ENCODE measurements at places on chromosomes 6 and 20. TPM values are rescaled to one million over a fixed set of nuclear protein-coding genes. Genes with fewer than 3 reads are reported as not detected.

GRCh38 chr20:38272961-38273360 lies 12.4 kb upstream of the KIAA1755 start:
- no peak for DNase-seq

DNA sequence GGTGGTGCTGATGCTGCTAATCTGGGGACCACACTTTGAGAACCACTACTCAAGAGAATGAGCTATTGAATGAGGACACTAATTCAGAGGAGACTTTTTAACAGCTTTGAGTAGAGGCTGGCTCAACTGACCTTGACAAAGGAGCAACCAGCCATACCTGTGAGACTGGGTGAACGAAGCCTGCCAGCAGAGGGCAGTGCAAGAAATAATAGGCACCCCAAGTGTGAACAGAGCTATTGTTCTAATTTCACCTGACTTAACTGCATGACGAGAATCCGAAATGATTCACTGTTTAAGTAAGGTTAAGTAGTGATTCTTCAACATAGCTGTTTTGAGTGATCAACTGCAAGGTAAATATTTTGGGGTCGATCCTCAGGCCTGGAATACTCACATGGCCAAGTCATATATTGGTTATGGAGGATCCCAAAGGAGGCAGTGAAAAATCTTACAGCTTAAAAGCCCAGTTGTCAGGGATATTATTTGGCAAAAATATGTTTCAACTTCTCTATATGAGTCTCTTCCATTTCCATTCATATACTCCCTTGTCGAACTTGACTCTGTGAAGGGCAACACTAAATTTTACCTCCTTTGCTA lies 550.5 kb upstream of the MARCKS start:
- DNase-seq, result no peak

DNA sequence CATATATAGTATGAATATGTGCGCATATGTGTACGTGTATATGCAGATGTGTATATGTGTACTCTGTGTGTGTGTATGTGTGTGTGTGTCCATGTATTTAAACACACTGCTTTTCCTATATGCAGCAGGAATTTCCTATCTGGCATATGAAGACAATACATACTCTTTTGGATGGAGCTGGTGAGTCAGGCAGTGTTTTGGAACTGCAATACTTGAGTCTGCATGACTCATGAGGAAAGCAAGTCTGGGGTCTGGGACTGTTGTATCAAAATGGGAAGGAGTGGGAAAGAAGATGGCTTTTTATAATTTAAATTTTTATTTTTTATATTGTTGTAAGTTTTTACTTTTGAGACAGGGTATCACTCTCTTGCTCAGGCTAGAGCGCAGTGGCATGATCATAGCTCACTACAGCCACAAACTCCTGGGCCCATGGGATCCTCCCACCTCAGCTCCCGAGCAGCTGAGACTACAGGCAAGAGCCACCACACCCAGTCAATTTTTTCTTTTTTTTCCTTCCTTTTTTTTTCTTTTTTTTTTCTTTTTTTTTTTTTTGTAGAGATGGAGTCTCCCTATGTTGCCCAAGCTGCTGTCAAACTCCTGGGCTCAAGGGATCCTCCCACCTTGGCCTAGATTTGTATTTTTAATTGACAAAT lies 72.2 kb downstream of the ATXN1 start:
- no peak for DNase-seq

DNA sequence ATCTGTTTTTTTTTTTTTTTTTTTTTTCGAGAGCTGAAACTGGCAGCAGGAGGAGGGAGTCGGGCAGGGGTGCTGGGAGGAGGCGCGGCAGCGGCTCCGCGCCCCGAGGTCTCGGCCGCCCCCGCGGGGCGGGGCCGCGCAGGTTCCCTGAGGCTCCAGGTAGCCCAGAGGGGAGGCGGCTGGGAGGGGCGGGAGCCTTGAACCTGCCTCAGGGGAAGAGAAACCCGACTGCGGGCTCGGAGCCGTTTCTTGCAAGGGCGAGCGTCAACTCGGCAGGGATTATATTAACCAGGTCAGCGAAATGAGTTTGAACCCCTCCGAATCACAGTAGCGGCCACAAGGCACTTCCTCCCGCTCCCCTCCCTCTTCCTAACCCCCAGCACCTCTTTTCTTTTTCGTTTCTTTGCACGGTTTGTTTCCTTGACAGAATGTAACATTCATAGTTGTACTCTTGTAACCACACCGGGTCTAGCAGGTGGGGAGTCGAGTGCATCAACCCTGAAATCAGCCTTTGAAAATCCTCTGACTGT lies 2.0 kb downstream of the MYB start:
- DNase-seq, result no peak

Gene APCDD1L
- 3.0 TPM for total RNA-seq

Gene SLC22A2
- not detected for total RNA-seq

GRCh38 chr6:149910721-149911151 lies 12.2 kb downstream of the RAET1G start:
- no peak for DNase-seq

- DNase-seq, result no peak
Measured at GRCh38 chr6:83442752-83443151, 11.9 kb upstream of the ME1 start.

- no peak for DNase-seq
Measured at GRCh38 chr6:100232781-100233573, 231.7 kb downstream of the SIM1 start.

DNA sequence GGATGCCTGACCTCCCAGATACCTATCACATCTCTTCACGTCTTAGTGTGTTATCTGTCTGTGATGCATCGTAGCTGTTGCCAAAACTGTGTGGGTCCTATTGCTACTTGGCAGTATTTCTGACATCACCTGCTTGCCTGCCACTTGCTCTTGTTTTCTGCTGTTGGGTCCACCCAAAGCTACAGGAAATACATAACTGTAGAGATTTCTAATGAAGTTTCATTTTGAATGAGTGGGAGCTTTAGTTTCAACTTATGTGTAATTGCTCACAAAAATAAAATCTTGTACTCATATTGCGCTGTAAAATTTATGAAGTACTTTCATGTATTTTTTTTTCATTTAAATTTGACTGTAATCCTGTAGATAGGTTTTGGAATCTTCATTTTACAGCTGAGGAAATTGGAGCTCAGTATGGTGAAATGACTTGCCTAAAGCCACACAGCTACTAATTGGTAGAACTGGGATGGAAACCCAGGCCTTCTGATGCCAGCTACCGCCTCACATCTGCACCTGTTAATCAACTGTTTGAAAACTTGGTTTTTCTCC lies 113.6 kb upstream of the MAN1A1 start:
- DNase-seq, result no peak

GRCh38 chr6:19831358-19831757 lies 5.8 kb upstream of the ID4 start:
- no peak for DNase-seq

DNA sequence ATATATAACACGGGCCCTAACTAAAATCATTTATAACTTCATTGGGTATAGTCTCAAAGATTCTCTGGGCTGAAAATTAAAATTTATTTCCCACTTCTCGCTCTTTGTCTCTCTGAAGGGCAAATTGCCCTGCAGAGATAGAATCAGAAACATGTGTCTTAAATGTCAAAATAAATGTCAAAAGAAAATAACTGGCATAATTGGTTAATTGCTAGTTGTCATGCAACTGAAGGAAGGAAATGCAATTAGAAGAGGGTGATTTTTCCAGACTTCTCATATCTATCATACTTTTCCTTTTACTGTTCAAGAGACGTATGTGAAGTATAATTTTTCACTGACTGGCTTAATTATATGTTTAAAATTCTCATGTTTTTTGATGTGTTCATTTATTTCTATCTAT lies 80.3 kb upstream of the HMGCLL1 start:
- DNase-seq, result no peak

- no peak for DNase-seq
Measured at GRCh38 chr20:61925555-61926252, 140.0 kb downstream of the TAF4 start.

DNA sequence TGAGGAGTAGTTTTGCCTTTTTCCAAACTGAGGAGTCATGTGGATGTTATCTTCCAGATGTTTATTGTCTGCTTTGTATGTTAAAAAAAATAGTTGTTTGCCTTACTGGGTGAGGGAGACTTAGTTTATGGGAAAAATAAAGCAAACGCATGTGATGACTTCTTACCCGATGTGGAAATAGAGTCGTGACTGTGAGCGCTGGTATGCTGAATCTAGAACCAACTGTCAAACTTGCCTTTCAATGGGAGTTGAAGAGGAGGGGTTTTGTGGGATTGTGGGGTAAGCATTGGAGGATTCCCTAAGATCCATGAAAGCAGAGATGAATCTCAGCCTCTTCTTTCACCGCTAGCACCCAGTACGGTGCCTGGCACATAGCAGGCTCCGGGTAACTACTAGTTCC lies 5.3 kb downstream of the DCBLD1 start:
- no peak for DNase-seq

DNA sequence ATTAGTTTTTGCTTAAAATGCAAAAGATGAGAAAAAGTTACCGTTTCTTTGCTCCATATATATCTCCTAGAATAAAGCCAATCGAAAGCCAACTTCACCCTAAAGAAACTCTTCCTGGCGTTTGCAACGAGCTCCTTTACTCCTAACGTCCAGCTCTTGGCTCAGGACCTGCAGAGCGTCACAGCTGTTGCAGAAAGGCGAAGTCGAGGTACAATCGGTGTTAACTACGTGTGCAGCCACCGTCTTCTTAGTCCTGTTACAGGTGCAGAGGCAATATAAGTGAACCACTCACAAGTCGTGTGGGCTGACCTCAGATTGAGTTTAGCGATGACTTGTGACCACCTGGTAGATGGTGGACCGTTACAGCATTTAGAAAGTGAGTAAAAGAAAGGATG lies 113.1 kb downstream of the TRIM27 start:
- DNase-seq, result no peak

GRCh38 chr20:10217721-10218410 lies 764 bp upstream of the SNAP25 start:
- no peak for DNase-seq
